Left ventricle myocardium superior (tissue), 1 donor: ENCODE measurements at places on chromosomes 5 and 9.
A peak's percentile ranks its signal among the peaks of the same experiment; 100 is the strongest.

- DNase-seq, result no peak
These were observed 923 bp downstream of the RECK start for GRCh38 chr9:36037549-36038122.

DNA sequence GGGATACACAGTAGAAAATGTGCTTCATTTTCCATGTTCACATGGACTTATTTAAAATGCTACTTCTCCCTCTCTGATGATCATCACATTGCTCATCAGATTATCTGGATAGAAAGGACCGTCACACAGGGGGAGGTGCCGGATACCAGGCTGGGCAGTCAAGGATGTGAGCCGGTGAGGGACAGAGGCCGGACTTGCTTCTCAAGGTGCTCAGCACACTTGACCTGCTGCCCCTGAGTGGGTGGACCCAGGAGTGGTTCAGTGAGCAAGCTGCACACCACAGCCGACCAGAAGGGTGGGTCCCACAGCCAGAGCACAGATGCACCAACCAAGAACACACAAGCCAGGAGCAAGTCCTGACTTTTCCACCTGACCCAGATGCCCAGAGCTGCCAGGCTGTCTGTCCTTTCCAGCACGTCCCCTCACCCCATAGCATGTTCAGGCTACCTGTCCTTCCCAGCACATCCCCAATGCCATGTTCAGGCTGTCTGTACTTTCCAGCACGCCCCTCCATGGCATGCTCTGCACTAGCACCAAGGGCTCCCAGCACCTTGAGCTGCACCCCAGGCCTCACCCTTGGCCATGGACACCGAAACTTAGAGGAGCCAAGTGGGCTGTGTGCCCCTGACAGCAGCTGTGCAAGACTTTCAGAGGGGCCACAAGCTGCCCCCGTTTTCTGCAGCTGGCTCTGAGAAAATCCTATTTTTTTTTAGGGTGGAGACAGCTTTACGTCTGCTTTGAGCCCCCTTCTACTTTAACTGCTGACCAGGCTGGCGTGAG lies 77.8 kb downstream of the SECISBP2 start:
- no peak for DNase-seq

DNA sequence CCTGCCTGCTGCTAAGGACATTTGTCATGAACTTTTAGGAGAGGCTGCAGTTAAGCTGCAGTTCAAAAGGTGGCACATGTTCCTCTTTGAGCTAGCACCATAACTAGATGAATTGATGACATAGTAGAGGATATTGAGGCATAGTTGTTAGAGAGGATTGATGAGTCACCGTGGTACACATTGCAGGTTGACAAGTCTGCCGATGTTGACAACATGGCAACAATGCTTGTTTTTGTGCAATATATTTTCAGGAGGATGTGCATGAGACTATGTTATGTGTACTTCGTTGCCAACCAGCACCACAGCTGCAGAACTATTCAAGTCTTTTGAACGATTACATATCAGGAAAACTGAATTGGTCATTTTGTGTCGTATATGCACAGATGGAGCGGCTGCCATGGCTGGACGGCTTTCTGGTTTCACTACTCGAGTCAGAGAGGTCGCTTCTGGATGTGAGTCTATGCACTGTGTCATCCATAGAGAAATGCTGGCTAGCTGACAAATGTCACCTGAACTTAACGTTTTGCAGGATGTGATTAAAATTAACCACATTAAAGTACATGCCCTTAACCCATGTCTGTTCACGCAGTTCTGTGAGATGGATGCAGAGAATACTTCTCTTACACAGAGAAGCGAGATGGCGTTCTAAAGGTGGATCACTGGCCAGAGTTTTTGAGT lies 24.2 kb downstream of the ANP32B start:
- DNase-seq, result no peak

DNA sequence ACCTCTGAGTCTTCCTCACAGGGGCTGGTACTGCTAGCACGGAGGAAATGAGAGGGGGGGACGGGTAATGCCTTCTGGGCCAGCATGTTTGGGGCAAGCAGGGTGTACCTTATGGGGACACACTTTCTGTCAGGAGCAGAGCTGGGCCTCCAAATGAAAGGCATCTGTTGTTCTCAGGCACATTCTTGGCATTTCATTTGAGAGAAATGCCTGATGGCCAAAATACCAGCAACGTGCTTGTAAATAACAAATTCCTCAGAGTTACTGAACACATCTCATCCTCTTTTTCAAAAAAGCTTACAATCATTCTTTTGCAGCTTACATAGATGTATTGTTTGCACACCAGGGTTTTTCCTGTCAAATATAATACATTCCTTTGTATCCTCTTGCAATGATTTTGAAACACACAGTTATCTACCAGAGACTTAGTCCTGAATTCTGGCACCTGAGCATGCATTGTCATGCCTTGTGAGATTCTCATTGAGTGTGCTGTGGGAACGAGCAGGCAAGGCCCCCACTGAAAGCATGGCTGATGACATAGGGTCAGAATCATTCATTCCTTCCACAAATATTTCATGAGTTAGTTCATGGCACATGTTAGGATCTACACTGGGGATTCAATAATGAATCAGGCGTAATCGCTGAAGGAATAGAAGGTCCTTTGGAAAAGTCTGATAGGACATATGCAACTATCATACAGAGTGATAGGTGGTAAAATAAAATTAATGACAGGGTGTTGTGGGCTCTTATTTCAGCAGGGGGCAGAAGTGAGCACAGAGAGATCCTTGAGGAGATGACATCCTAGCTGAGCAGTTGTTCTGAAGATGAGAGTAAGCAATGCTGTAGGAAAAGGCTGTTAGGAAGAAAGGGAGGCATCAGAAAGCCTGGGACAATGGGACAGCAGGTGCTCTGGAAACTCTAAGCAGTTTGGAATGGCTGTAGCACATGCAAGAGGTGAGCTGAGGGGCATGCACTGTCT lies 260.9 kb upstream of the TUT7 start:
- DNase-seq, result no peak

GRCh38 chr9:128094950-128095544 lies 27.0 kb downstream of the SLC25A25 start:
- no peak for DNase-seq

- DNase-seq, result no peak
These were observed 2.4 kb downstream of the TLR4 start for GRCh38 chr9:117706421-117707116.

GRCh38 chr9:133104718-133105460 lies 16.2 kb downstream of the RALGDS start:
- no peak for DNase-seq

GRCh38 chr9:19510907-19511306 lies 102.1 kb downstream of the ACER2 start:
- no peak for DNase-seq

- peak; percentile 22 for DNase-seq
These were observed 15.3 kb upstream of the SLC9A3 start for GRCh38 chr5:539469-540070.

DNA sequence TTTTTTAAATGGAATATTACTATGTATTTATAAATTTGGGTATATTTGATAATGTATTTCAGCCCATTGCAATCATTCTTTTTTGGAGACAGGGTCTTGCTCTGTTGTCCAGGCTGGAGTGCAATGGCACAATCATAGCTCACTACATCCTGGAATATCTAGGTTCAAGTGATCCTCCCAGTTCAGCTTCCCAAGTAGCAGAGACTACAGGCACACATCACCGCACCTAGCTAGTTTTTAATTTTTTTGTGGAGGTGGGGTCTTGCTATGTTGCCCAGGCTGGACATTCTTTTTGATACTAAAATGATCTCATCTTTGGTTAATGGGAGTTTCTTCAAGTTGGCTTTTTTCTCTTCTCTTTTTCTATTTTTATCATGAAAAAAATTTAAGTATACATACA lies 91.3 kb downstream of the UNC13B start:
- DNase-seq, result no peak

DNA sequence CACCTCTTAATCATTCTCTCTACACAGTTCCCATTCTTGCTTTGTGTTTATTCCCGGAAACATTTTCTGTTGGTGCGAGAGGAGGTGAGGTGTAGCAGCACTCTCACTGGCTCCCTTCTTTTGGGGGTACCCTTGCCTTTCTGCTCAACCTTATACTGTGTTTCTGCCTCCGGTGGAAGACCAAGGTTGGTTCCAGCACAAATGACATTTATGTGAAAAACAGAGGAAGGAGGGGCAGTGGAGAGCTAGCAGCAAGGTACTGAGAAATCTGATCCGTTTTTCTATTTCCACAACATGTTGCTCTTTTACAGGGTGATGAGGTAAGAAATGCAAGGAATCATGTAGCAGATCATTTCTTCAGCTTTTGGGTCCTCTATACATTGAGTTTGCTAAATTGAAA lies 648.0 kb upstream of the DMAC1 start:
- no peak for DNase-seq

DNA sequence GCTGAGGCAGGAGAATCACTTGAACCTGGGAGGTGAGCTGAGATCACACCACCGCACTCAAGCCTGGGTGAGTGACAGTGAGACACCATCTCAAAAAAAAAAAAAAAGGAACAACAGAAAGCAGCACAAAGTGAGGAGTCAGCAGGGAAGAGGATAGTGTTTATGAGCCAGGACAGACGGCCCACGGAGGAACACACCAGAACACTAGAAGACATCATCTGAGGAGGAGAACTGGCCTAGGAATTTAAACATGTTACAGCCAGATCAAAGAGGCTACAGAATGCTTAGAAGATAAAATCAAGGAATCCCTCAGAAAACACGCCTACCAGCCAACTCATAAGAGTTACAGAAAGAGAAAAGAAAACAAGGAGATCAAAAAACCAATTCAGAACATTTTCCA lies 12.2 kb downstream of the UBAC1 start:
- no peak for DNase-seq

DNA sequence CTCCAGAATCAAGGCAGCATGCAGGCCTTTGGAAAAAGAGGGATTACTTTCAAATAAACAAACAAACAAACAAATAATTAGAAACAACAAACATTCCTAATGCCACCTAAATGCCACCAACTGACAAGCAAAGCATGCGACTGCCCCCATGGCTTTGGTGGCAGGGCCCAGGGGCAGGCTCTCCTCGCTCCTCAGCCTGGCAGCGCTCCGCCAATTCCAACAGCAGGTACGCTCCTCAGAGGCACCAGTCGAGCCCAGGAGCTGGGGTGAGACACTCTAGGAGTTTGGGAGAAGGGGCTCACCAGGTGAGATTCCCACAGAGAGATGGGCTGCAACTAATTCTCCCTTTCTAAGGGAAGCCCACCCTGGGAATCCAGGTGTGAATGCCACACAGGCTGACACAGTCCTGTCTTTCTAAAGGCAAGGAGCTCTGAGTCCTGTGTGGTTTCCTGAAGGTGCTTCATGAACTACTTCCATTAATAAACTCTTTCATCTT lies 27.8 kb downstream of the CSF2 start:
- DNase-seq, result no peak

DNA sequence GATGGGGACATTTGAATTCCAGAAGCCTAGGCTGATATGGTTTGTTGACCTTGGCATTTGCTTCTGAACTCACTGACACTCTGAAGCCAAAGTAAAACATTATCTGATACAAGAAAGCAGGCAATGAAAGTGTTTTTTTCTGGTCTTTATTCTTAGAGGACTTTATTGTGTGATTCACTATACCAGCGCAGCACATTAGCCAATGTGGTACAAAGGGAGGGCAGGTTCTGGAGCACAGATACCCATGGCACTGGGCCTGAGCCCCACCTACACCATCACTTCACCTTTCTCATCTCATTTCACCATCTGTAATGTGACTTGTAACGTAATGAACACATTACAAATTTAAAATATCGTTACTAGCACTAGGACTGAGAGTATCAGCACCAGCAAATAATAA lies 89.7 kb upstream of the ZNF366 start:
- DNase-seq, result no peak

DNA sequence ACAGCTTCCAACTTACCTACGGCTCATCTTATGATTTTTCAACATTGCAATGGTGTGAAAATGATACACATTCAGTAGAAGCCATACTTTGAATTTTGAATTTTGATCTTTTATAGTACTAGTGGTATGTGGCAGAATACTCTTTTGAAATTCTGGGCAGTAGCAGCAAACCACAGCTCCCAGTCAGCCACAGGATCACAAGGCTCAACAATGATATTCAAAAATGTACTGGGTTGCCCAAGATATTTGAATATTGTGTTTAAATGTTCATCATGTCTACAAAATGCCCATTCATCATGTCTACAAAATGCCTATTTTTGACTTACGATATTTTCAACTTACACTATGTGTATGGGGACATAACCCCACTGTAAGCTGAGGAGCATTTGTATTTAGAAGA lies 81.3 kb upstream of the PRR16 start:
- DNase-seq, result no peak

DNA sequence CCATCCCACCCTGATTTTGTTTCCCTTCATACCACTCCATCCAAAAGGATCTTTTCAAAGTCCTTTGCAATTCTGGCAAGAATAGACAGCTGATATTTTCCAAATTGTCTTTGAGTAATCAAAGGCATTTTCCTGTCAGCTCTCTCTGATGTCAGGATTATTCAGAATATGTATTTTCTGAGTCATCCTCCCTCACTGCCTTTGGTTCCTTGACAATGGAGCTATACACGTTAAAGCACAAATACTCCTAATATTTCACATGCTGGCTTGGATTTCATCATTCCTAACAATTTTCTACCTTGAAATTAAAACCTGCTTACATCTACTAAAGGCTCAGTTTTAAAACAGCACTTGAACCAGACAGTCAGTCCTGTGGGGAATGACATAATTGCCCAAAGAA lies 379.4 kb downstream of the GADD45G start:
- DNase-seq, result no peak
